GM12878 (cell line): ENCODE measurements at places on chromosomes 1 and 21.

- no peak for DNase-seq
These were observed 344.0 kb downstream of the ST6GALNAC3 start for GRCh38 chr1:76418531-76418930.

- no peak for DNase-seq
These were observed 7.5 kb downstream of the DMAP1 start for GRCh38 chr1:44220755-44221154.

- no peak for DNase-seq
These were observed 40.9 kb upstream of the EPS8L3 start for GRCh38 chr1:109804660-109805059.

DNA sequence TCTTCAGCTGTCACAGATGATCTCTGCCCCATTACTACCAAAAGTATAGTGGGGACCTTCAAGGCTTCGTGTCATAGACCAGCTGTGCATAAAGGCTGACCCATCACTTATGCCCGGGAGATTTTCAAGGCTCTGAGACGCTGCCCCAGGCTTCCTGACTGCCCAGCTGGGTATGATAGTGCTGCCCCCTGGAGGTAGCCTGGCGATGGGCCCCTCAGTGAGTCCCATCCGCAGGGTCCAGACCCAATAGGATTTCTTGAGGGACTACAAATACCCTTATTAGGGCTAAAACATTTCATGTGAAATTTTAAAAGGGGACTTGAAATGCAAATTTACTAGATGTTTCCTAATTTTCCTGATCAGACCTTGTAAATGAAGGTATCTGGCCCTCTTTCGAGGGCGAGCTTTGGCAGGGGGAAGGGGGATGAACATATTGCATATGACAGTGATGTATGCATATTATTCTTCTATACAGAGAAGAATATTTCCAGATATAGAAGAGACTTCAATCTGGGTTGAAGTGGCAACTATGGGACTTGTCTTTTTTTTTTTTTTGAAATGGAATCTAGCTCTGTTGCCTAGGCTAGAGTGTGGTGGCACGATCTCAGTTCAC lies 11.7 kb upstream of the FCMR start:
- no peak for DNase-seq

DNA sequence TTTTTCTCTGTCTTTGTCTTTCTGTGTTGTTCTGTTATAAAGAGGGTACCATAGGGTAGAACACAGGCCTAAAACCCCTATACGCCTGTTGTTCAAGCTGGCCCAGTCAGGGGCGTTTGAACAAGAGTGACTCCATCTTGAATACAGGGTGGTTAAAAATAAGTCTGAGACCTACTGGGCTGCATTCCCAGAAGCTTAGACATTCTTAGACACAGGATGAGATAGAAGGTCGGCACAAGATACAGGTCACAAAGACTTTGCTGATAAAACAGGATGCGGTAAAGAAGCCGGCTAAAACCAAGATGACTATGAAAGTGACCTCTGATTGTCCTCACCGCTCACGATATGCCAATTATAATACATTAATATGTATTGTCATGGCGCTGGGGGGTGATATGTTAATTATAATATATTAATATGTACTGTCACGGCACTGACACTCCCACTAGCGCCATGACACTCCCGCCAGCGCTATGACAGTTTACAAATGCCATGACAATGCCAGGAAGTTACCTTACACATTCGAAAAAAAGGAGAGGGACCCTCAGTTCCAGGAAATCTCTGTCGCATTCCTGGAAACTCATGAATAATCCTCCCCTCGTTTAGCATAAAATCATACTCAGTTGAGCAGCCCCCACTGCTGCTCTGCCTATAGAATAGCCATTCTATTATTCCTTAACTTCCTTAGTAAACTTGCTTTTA lies 58.5 kb upstream of the KLHDC7A start:
- no peak for DNase-seq

DNA sequence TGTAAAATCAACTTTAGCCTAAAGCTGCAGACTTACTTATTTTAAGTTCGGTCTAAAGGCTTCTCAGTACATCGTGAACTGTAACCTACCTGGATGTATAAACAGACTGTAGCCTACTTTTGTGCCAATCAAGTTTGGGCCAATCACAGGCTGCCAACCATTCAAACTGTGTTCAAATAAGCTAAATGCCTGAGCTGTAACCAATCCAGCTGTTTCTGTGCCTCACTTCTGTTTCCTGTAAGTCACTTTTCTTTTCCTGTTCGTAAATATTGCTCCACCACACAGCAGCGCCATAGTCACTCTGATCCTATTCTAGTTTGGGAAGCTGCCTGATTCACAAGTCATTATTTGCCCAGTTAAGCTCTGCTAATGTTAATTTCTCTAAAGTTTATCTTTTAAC lies 37.5 kb upstream of the SLAMF9 start:
- DNase-seq, result no peak

DNA sequence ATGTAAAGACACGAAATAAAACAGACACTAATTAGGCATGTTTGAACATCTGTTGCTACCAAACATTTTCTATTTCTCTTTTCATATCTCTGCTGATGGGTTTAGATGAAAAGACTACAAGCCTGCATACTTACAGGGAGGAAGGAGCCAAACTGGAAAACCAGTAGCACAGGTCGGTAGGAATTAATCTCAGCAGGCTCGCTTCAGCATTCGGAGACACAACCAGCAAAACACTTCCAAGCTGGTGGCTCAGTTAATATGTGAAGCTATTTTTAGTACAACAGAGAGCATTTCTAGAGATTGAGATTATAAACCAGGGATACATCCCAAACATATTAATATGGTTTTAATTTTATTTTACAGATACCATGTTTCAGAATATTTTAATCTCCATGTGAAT lies 300.9 kb upstream of the GREM2 start:
- no peak for DNase-seq

DNA sequence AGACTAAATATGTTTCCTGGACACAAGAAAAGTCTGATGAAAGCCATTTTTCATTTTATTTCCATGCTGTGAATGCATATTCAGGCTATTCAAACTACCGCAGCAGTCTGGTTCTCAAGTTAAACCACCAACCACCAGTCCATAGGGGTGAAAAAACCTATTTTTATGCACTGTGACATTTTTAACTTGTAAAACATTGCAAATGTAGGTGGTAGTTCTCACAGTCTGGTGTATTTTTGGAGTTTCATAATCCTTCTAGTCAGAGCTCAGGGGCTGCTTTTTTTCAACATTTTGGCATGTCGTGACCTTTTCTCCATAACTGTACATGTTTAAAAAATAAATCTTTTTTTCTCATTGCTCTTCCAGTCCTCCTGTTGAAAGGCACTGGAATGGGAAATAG lies 907.6 kb upstream of the ADGRL2 start:
- DNase-seq, result no peak

DNA sequence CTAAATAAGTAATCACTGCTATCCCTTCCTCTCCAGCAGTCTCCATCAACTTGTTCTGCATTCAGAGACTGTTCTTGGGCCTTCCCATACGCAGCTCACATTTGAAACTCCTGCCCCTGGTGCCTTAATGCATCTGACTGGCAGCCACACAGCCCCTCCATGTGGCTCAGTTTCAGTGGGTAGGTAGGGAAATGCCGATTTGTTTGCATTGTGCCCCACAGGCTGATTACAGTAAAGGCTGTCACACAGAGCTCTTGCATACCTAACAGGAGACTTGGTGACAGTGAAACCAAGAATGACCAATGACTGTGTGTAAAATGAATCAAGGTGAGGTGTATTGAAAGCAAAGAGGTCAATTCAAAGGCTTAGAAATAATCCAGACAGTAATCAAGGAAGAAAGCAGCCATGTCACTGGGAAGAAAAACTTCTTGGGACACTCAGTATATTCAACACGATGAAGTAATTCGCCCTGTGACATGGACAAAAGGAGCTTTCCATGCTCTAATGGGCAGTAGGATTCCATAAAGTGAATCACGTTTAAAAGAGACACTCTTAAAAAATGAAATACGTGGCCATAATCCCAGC lies 12.7 kb upstream of the B3GALNT2 start:
- DNase-seq, result no peak

DNA sequence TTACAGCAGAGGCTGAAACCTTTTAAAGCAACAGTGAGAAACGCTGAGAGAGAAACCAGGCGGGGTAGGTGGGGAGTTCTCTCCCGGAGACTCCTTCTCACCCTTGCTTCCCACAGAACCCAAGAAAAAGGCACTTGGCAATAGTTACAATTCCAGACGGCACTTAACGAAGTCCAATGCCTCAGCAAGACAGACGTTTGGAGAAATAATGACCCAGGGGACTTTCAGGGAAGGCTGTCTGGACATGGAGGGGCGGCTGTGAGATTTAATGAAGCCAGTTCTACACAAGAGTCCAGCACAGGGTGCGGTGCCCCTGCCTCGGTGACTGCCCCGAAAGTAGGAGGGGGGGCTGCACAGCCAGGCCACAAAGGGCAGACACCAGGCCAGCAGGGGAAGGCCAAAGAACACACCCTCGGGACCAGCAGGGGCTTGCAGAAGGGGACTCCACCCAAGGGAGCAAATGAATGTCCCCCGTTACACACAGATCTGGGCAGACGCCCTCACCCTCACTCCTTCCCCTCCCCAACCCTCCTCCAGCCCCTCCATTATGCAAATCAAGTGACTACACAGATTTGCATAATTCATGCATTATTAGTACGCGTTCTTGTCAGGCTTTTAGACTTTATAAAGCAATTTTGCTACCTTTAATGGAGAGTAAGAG lies 26.3 kb downstream of the KCNN3 start:
- no peak for DNase-seq

- DNase-seq, result no peak
These were observed 161.7 kb upstream of the DUSP10 start for GRCh38 chr1:221903594-221903993.

- no peak for DNase-seq
These were observed 382.1 kb downstream of the PTPRC start for GRCh38 chr1:199020904-199021303.

GRCh38 chr1:209256766-209257350 lies 326.7 kb upstream of the CAMK1G start:
- DNase-seq, result no peak
